ENCODE measurements at places on chromosomes 11 and 22.
A peak's percentile ranks its signal among the peaks of the same experiment; 100 is the strongest.

DNA sequence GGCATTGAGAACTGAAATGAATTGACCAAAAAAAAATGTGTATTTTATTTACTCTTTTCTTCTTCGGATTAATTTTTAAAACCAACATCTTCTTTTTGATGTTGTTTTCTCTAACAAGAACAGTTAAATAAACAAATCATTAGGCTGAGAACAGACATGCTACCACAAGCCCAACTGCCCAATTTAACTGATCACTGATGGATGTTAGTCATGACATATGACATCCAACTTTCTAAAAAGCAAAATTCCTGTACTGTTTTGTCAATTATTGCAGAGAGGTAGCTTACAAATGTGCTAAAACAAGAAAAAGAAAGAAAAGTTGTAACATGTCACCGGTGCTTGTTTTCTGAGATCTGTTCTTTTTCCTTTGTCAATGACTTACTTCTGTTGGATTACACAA is 232.1 kb downstream of the C11orf87 start:
- no peak for DNase-seq

DNA sequence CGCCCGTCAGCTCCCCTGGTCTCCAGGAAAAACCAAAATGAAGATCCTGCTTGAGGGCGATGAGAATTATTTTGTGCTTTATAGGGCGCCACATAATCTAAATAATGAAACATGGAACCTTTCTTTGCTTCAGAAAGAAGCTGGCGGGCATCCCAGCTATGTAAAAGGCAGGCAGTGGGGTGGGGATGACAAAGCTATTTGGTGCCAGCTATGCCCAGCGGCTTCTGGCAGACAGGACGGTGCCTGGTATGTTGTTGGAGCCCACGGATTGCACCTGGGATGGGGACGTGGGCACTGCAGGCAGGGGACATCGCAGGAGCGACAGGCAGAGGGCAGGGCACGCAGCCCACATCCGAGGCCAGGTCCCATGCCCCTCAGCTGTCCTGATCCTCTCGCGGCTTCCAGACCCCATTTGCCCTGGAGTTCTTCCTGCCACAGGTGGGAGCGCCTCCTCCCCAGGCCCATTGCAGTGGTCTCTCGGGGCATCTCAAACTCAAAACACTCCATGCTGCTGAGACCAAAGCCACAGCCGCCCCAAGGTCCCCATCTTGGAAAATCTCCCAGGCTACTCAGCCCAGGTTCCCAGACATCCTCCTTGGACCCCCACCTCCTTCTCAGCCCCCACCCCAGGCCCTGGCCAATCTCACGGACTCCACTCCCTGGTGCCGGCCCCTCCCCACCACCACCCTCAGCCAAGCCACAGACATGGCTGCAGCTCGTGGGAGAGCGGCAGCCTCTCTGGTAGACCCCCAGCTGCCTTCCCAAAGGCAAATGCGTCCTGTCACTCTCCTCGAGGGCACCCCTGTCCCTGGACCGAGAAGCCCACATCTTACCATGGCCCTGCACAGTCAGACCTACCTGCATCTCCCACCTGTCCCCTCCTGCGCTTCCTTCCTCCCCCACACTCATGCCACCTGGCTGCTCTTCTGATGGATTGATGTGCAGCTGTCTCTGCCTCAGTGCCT is 45.7 kb downstream of the SHISAL1 start:
- DNase-seq = no peak

DNA sequence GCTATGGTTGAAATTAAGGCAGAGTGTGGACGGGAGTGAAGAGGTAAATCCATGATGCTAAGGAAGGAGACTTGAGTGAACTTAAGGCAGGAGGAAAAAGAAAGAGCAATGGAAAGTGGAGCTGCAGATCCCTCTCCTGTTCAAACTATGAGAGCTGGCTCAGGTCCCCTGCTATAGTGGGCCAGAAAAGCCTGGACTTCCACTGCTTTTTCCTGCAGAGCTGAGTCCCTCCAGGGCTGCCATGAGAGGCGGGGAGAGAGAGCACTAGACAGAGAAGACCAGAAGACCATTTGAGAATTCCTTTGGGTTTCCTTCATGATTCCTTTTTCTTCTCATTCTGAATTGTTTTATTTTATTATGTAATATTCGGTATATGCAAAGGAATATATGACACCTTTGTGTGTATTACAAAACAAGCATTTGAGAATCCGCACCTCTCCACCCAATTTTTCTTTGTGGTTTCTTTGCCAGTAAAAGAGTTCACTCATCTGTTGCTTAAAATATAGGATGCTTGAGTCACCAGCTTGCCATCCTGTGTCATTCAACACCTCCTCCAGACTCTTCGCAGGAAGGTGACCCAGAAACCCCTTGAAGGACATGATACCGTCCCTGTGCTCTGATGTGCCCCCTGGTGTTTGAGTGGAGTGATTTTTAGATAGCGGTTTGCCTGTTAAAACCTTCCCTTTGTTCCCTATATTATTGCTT is 24.4 kb downstream of the SREBF2 start:
- peak; percentile 92 for DNase-seq

- no peak for DNase-seq
These were observed 528 bp downstream of the FIBP start for GRCh38 chr11:65887723-65888162.

- no peak for DNase-seq
These were observed 95.2 kb downstream of the DSCAML1 start for GRCh38 chr11:117701781-117702180.

GRCh38 chr11:18578975-18579598 is 9.4 kb downstream of the UEVLD start:
- DNase-seq = no peak

DNA sequence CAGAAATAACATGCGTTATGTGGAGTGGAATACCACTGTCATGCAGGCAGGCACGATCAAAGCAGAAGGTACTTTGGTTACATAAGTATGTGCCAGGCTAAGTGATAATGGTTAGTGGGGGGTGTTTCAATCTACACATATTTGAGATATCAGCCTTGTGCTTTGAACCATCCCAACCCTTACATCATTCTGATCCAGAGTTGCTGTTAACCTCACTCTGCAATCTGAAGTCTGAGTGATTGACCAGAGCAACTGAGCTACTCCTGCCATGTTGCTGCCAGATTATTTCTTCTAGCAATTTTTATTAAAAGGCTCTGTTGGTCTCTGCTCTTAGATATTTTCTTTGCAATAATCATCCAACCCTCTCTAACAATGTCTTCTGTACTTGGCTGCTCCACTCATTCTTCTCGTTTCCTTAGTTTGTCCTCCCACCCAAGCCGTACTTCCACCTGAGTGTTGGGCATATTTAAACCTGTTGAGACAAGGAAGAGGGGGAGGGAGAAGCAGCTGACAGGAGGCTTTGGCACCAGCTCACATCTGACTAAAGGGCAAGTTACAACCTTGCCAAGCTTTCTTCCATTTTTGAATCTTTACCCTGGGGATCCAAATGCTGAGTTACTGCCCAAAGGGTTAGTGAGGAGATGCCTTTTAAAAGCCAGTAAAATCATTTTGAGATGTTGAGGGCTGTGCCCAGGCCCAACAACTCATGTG is 114.1 kb upstream of the SESN3 start:
- no peak for DNase-seq

DNA sequence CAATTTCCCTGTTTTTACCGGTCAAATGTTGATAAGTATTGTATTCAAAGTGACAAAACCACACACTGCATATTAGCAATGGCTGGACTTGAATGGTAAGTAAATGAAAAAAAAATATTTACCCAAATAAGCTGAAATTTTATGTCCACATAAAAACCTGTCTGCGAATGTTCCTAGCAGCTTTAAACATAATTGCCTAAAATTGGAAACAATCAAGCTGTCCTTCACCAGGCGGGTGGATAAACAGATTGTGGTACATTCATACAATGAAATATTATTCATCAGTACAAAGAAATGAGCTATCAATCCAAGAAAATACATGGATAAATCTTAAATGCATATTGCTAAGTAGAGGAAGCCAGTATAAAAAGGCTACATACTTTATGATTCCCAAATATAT is 1067.8 kb downstream of the LRRC4C start:
- no peak for DNase-seq

GRCh38 chr11:90447618-90448017 is 224.8 kb upstream of the CHORDC1 start:
- DNase-seq = no peak

GRCh38 chr11:26244207-26244606 is 87.7 kb upstream of the ANO3 start:
- no peak for DNase-seq

GRCh38 chr11:2762451-2762850 is 62.7 kb upstream of the KCNQ1OT1 start:
- DNase-seq = no peak

DNA sequence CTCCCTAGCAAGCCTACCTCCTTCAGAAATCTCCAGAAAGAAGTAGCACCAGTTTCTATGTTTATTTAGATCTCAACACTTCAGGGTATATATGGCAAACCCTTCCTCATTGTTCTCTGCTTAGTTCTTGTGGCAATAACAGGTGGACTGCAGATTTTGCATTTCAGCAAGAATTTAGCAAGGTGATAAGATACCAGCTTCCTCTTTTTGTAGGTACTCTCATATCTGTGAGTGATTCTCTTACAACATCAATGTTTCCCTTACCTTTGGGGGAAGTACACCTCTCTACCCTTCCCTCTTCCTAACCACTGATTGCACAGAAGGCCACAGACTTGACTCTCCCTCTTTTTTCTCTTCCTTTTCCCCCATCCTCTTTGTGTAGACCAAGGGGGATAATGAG is 230.9 kb upstream of the SESN3 start:
- DNase-seq = no peak

DNA sequence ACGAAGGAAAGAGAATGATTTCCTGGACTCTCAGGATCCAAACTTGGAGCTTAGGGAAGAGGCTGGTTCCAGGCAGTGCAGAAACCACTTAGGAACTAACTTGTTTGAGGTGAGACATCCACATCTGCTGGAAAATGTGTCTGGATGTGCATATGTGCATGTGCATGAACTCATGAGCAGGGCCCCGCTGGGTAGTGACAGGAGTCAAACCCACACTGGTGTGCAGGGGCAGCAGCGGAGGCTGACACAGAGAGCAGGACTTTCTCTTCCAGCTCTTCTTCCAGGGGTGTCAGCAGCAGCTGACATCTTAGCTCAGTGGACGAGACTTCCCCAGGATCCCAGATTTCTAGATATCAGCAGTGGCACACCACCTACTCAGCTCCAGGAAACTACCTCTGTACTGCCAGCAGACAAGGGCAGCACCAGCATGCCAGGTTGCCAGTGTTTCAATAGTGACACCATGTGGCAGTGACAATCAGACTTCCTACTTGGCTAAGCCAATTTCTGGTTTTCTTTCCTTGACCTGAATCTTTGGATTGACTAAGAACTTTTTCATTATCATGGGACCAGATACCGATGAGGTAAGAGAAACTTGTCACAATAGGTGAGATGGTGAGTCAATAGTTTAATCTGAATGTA is 227.5 kb upstream of the ZC3H12C start:
- DNase-seq = peak; percentile 11

DNA sequence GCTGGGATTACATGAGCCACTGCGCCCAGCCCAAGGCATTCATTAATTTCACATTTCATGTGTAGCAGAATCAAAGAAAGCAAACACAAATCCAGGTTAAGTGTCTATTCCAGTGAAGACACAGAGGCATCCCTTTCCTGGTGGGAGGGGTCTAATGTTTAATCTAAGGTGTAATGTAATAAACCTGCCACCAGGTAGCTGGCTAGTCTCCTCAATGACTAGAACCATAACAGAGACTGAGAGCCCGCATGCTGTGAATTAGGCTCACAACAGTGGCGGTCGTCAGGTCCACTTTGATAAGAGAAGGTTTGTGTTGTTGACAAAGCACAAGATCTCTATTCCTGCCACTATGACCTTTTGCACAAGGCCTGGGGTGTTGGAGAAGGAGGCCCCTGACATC is 64.2 kb upstream of the ADA2 start:
- no peak for DNase-seq

DNA sequence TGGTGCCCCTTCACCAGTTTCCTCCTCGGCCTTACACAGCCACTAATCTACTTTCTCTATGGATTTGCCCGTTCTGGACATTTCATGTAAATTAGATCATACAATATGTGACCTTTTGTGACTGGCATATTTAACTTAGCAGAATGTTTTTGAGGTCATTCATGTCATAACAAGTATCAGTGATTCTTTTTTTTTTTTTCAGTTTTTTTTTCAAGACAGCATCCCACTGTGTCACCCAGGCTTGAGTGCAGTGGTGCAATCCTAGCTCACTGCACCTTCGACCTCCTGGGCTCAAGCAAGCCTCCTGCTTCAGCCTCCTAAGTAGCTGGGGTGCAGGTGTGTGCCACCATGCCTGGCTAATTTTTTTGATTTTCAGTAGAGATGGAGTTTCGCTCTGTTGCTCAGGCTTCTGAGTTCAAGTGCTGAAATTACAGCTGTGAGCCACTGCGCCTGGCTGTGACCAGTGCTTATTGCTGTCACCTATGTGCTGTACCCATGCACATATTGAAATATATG is 22.7 kb downstream of the KIAA1671 start:
- DNase-seq = no peak

DNA sequence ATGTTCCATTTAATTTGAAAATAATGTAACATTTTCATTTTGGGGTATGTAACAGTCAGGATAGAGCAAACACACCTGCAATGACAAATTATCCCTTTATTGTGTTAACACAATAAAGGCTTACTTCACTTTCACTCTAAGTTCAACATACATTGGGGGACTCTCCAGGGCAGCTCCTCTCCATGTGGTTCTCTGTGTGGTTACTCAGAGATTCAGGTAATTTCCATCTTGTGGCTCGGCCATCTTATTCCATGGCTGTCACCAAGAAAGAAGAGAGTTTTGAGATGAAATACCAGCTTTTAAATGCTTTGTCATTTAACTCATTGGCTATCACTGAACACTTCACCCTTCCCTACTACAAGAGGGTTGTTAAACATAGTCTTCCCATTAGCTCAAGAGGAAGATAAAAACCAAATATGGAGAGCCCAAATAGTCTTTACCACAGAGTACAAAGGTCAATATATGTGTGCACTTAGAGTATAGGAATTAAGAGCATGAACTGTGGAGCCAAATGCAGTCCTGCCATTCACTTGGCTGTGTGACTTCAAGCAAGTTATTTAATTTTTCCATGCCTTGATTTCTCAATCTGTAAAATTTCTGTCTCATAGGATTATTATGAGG is 10.6 kb upstream of the TPH1 start:
- DNase-seq = no peak

GRCh38 chr11:130409594-130410388 is 18.6 kb downstream of the ADAMTS8 start:
- DNase-seq = no peak

DNA sequence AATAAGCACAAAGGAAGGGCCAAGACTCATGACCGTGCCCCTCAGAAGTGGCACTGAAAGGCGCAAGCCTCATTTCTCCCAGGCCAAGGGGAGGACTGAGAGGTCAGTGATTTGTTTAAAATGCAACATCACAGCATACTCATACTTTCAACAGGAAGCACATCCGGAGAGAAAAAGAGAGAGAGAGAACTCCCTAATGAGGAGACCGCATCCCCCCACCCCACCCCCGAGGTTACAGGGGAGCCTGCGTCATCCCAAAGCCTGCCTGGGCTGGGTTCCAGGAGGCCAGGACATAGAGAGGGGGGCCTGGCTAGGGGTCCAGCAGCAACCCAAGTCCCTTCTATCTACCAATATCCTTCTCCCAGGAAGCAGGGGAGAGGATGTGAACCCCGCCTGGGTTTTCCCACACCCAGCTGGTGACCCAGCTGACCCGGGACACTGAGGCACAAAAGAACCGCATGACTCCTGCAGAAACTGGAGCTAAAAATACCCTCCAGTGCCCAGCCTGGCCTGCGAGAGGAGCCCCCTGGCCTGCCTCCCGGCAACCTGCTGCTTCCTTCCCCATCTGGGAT is 3.8 kb downstream of the CSNK1E start:
- DNase-seq = no peak
